Gastroesophageal sphincter (tissue), 4 donors: ENCODE measurements at places on chromosomes 2 and 18. TPM values are rescaled to one million over a fixed set of nuclear protein-coding genes. Genes with fewer than 3 reads are reported as not detected.

DNA sequence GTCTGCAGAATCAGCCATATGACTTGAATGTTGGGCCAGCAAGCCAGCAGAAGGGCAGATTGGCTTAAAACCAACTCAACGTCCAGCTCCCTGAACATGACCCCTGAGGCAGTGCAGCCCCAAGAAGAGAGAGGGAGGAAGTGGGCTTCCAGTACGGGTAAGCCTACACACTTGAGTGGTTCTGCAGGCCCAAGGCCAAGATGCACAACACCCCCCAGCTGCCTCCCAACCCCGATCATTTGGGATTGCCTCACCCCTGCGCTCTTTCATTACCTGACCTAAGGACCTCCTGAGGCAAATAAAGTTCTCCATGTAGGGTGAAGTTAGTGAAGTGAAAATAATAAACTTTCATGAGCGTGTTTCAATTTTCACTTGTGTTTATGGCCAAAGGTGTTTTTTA is 536.0 kb downstream of the TNS1 start:
- ATAC-seq, result no peak

- no peak for ATAC-seq
These were observed 585.0 kb upstream of the CHAC2 start for GRCh38 chr2:53182601-53183000.

- ATAC-seq, result no peak
These were observed 148.2 kb upstream of the ZNF516 start for GRCh38 chr18:76643199-76643598.

DNA sequence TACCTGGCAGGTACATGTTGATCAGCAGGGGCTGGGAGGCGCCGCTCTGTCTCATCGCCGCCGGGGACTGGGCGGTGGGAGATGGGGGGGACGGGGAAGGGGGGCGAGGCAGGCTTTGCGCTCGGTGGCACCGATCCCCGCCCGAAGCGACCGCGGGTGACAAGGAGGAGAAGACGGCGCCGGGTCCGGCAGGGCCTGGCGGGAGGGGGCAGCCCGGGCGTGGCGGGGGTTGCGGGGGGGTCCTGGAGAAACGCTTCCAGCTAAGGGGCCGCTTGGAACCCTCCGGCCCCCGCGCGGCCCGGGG is at the start of gene FEV:
FEV (minus strand) TSS at position 164 of the 304 bp plus-strand sequence; CDS start at position 55, 109 bp downstream.
- no peak for ATAC-seq

GRCh38 chr2:20027705-20028434 is 15.4 kb upstream of the MATN3 start:
- peak; percentile 58 for ATAC-seq

GRCh38 chr2:55019526-55020258 is 30.6 kb downstream of the RTN4 start:
- no peak for ATAC-seq

GRCh38 chr2:44573996-44574395 is 212.2 kb downstream of the CAMKMT start:
- no peak for ATAC-seq

- no peak for ATAC-seq
These were observed 224.8 kb downstream of the SOCS6 start for GRCh38 chr18:70513502-70514171.

GRCh38 chr2:197286805-197287595 is 23.6 kb downstream of the ANKRD44 start:
- peak; percentile 83 for ATAC-seq

GRCh38 chr2:239930378-239930777 is 94.8 kb downstream of the NDUFA10 start:
- ATAC-seq, result no peak

DNA sequence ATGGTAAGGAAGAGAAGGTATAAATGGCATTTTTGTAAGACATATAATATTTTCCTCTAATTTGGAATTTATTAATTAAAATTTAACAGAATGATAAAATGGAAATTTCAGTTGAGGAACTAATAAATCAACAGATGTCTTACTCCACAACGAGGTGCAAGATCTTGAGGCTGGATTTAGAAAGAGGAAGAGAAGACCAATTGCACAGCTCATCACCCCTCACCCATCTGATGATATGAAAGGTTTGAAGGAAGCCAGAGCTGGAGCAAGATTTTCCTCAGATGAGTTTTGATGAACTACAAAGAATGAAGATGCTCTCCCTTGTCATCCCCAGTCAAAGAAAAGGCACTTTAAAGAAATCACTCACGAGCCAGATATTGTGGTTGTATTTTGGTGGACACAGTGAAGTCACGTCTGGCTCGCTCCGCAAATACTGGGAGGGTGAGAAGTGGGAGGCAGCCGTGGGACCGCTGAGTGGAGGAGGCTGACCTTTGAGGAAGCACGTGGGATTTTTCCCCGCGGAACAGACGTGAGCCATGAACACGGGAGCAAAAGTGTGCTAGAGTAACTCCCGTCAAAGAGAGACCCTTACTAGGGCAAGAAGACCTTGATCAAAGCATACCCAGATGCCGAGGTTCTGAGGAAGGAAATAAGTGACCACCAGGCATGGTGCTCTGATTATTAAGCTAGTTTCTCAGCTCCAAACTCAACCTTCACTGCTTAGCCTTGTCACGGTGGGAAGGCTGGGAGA is 511.4 kb downstream of the RNF144A start:
- ATAC-seq, result no peak

DNA sequence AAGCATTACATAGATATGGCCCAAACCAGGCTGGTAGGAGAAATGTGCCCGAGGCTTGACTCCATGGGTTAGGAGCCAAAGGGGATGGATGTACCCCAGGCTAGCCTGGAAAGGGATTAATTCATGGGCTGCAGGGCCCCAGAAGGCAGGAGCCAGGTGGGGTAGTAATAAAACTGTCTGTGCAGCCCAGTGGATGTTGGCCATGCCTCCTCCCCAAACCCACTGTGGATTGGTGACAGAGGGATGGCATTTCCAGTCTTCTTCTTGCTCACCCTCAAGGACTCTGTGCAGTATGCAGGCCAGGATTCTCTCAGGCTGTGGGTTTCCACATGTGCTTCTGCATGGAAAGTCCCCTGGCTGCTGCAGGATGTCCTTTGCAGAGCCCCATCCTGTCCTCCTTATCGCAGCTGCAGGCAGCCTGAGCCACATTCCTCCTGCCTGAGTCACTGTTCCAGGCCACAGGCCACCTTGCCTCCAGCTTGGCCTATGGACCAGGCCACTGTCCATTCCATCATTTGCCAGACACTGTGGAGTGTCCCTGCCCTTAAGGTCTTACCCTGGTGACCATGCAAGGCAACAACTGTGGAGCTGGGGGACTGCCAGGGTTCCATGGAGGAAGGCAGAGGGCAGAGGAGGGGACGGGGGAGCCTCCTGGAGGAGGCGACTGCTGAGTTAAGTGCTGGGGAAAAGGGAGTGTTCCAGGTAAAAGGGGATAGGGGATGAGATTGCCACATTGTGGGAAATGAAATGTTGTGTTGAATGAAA is 38.9 kb downstream of the INO80C start:
- ATAC-seq, result peak; percentile 73

GRCh38 chr2:28408764-28409599 is 16.3 kb downstream of the FOSL2 start:
- no peak for ATAC-seq

- ATAC-seq, result no peak
These were observed 340.1 kb downstream of the SLC4A3 start for GRCh38 chr2:219967247-219968245.

GRCh38 chr2:73268830-73269685 is 15.2 kb downstream of the FBXO41 start:
- ATAC-seq, result no peak

DNA sequence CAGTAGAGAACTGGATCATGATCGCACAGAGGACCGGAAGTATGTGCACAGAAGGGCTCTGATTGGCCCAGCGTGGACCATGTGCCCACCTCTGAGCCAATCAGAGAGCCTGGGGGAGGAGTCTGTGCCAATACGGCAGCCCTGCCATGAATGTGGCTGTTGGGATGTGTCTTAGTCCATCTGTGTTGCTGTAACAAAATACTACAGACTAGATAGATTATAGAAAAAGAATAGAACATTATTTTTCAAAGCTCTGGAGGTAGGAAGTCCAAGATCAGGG is 132.0 kb downstream of the NDUFA10 start:
- no peak for ATAC-seq

GRCh38 chr2:181177376-181177775 is 197.0 kb downstream of the UBE2E3 start:
- ATAC-seq, result no peak

GRCh38 chr18:13796515-13796914 is 27.4 kb upstream of the MC5R start:
- no peak for ATAC-seq

GRCh38 chr2:160290598-160290997 is 90.5 kb upstream of the ITGB6 start:
- ATAC-seq, result no peak

DNA sequence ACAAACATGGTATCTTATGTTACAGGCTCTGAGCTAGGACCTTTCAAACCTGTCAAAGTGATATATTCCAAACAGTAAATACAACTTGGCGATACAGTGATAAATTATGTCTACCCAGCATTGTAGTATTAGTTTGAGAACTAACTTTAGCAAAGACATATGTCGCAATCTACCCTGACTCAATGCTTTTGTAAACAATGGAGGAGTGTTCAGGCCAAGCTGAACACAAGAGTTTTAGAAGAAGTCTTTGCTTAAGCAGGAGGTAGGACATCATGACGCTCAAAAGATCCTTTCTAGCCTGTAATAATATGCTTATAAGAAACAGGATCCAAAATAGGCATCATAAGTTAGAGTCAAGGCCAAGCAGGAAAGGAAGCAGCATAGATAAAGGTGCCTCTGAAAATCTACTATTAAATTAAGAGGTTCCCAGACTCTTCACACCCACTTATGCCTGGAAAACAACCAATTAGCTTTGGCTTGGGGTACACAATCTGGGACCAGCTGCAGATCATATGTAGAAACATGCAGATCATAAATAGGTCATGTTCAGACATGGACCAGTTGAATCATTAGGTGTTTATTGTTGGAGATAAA is 132.5 kb downstream of the CSRNP3 start:
- peak; percentile 71 for ATAC-seq

GRCh38 chr18:31248783-31249521 is 69.0 kb upstream of the DSG1 start:
- no peak for ATAC-seq

- no peak for ATAC-seq
These were observed 27.2 kb downstream of the NLRC4 start for GRCh38 chr2:32237488-32237887.

- peak; percentile 81 for ATAC-seq
These were observed at the start of gene FAM110C for GRCh38 chr2:46471-47345. Gene FAM110C, minus strand, starts transcription at chr2:46505. Its CDS starts 120 bp downstream, at chr2:46385.

DNA sequence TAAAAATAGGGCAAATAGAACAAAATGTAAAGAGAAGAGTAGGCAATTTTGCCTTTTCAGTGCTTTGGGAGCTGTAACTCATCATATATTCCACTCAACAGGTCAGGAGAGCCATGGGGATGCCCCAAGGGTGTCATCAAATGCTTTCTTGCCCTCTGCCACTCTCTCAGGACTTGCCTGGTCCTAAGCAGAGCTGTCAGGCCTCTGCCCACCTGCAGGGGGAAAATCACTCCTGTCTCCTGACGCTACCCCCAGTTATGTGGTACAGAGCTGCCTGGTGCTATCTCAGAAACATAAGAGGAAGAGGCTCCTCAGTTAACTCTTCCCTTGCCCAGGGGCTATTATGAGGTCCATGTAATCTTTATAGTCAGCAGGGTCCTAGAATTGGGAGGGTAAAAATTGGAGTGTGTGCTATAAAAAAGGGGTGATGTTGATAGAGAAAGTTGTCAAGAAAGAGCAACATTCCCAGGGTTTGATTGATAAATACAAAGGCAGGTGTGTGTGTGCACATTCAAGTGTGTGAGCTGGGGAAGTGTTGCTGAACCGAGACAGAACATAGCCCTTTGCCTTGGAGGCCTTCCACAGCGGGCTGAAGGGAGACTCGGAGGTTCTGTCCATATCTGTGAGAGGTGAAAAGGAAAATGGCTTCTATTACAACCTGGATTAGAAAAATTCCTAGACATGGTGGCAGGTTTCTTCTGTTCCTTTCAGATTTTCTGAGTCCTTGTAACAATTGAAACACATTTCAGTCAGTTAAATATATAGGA is 25.4 kb downstream of the PTPRM start:
- no peak for ATAC-seq

DNA sequence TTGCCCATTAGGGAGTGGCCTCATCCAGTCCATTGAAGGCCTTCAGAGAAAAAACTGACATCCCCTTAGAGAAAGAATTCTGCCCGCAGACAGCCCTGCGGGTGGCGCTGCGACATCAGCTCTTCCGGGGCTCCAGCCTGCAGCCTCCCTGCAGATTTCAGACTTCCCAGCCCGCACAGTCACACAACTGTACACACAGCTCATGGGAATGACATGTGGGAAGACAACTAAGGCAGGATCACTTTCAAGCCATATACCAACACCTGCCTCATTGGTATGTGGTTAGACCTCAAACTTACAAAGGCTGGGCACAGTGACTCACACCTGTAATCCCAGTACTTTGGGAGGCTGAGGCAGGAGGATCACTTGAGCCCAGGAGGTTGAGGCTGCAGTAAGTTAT is 24.8 kb upstream of the TUBB6 start:
- no peak for ATAC-seq

GRCh38 chr2:222481941-222482340 is 57.6 kb downstream of the SGPP2 start:
- ATAC-seq, result no peak

GRCh38 chr2:143807192-143807591 is 678.0 kb downstream of the ARHGAP15 start:
- no peak for ATAC-seq

DNA sequence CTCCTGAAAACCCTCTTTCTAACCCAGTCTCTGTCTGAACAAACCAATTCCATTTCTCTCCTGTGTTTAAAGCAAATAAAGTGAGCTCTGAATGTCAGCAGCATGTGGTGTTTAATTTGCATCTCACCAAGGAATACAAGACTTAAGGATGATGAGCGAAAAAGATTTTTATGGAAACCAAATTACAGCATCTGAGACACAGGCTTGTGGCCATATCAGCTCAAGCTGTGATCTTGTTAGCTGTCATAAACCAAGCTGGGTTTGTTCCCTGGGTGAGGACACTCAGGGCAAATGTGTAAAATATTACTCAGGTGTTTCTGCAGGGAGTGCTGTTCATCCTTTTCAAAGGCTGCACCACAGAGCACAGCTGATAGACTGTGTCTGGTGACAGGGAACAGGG is 129.3 kb upstream of the REV1 start:
- ATAC-seq, result no peak

DNA sequence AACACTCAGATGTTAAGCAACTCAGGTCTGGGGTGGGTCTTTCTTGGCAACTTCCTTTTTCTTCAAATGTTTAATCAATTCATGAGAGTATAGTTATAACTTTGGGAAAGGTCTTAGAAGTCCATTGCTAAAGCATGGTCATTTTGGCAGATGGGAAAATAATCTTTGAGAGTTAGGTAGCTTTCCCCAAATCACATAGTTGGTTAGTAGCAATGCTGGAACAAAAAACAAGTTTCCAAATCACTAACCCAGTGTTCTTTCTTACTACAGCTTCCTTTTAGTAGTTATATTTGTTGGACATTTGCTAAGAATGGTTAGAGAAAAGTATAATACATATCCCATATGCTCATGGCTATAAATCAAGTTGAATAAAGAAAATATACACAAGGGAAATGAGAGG is 185.2 kb upstream of the SLC14A2 start:
- no peak for ATAC-seq

NDUFAF7 gene
- 18.1 TPM for total RNA-seq

SERPINB10 gene
- total RNA-seq, result not detected

OTX1 gene
- total RNA-seq, result 0.62 TPM

SGPP2 gene
- not detected for total RNA-seq

CHRND gene
- total RNA-seq, result not detected

KCNG2 gene
- 0.27 TPM for total RNA-seq

CWC22 gene
- 25.4 TPM for total RNA-seq

ARHGAP28 gene
- 0.35 TPM for total RNA-seq

MATN3 gene
- total RNA-seq, result 0.67 TPM

TMEM163 gene
- 0.89 TPM for total RNA-seq
